ENCODE measurements at places on chromosomes 12 and 14.

DNA sequence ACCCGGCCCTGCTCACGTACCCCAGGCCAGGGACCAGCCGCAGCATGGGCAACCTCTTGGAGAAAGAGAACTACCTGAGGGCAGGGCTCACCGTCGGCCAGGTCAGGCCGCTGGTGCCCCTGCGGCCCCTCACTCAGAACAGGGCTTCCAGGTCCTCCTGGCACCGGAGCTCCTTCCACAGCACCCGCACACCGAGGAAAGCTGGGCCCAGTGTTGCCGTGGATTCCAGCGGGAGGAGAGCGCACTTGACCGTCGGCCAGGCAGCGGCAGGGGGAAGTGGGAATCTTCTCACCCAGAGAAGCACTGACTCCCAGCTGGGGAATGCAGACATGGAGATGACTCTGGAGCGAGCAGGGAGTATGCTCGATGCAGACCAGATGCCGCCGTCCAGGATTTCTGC is 7.9 kb upstream of the VAMP1 start:
- DNase-seq: no peak

- no peak for DNase-seq
Observed at GRCh38 chr12:82800185-82800584, 113.5 kb downstream of the TMTC2 start.

- peak; percentile 59 for DNase-seq
Observed at GRCh38 chr12:108668542-108668941, 34.8 kb upstream of the SELPLG start.

- no peak for DNase-seq
Observed at GRCh38 chr14:94175011-94175745, 1.1 kb downstream of the PPP4R4 start.

DNA sequence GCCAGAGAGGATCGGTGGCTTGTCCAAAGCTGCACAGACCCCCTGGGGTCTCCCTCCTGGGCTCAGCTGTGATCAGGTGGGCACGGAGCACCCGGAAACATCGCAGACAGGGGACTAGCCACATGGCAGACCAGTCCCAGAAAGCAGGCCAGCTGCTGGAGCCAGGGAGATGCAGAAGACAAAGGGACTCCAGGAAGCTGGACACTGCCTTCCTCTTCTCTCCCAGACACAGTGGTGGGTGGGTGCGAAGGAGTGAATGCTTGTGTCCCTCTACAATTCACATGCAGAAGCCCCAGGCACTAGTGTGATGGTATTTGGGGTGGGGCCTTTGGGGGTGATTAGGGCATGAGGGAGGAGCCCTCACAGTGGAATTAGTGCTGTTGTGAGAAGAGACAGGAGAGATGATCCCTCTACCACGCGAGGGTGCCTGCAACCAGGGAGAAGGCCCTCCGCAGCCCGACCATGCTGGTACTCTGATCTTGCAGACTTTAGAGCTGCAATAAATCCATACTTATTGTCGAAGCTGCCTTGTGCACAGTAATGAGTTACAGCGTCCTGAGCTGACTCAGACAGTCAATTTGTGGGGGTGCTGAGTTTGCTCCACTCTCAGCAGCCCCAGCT is 95.2 kb downstream of the CALM1 start:
- DNase-seq: no peak

- no peak for DNase-seq
Observed at GRCh38 chr14:101708853-101709532, 52.5 kb upstream of the PPP2R5C start.

DNA sequence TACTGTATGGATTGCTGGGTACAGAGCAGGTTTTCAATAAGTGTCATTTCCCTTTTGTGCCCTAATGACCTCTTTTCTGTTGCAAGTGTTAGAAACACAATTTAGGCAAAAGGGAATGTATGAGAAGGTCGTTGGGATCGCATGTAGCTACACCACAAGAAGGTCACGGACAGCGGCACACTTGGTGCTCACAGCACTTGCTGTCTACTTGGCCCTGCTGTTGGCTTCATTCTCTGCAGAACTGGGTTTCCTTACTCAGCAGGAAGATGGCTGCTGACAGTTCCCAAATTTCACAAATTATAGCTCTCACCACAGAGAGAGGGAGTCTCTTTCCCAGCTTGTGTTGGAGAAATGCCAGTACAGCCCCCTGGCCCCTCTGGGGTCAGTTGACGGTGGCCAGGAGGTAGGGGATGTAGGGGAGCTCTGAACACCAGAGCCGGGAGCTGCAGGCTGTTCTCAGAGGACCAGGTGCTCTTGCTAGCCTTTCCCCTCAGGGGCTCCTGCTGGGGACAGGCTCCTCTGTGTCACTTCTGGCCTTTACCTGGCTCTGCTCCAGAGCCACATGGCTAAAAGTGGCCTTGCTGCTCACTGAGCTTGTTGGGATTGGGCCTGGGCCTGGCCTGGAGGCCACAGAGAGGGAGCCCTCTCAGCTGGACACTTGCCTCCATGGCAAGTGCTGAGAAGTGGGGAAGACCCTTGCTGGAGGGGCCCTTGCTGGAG is 50.9 kb upstream of the BCL7A start:
- DNase-seq: no peak

GRCh38 chr12:125540580-125541204 is 475.5 kb downstream of the AACS start:
- no peak for DNase-seq

- no peak for DNase-seq
Observed at GRCh38 chr12:1252758-1253157, 261.7 kb downstream of the ERC1 start.

DNA sequence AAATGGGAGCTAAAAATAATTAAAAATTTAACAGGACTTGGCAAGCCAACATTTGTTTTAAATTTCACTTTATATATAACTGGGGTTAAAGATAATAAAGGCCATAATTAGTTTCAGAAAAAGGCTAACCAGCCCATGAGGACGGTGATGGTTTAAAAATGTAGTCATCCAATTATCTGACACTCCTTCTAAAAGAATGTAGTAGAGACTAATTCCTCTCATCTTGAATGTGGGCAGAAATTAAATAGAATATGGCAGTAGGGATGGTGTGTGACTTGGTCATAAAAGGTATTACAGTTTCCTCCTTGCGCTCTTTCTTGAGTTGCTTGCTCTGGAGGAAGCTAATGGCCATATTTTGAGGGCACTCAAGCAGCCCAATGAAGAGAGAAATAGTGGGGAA is 49.1 kb upstream of the PTPRB start:
- DNase-seq: no peak

- no peak for DNase-seq
Observed at GRCh38 chr14:24417832-24418491, 11.5 kb downstream of the CBLN3 start.

DNA sequence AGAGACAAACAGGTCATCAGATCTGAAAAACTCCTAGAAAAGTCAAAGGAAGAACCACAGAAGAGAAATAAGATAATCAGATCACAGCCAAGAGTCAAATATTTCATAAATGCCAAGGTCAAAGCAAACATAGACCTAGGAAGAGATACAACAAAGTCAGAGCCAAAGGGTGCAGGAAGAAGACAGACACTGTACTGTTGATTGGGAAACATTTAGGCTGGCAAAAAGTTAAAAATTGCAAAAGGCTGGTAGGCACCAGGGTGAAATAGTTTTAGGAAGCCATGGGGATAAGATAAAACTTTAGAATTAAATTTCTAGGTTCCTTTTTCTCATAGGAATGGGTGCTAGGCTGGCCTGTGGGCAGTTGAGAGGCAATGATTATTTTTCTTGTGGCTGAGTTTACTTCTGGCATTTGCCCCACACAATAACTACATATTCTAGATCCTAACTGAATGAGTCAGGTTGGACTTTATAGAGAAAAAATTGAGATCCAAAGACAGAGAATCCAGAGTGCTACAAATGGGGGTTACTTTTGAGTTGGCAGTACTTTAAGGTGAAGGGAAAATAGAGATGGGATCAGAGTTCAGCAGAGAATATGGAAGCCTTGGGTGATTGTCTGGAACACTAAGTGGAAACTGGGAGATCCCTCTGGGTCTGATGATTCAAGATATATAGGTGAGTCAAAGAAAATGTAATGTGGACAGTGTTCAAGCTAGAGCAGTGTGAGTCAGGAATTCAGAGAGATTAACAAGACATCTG is 215.5 kb downstream of the C12orf50 start:
- peak; percentile 78 for DNase-seq

DNA sequence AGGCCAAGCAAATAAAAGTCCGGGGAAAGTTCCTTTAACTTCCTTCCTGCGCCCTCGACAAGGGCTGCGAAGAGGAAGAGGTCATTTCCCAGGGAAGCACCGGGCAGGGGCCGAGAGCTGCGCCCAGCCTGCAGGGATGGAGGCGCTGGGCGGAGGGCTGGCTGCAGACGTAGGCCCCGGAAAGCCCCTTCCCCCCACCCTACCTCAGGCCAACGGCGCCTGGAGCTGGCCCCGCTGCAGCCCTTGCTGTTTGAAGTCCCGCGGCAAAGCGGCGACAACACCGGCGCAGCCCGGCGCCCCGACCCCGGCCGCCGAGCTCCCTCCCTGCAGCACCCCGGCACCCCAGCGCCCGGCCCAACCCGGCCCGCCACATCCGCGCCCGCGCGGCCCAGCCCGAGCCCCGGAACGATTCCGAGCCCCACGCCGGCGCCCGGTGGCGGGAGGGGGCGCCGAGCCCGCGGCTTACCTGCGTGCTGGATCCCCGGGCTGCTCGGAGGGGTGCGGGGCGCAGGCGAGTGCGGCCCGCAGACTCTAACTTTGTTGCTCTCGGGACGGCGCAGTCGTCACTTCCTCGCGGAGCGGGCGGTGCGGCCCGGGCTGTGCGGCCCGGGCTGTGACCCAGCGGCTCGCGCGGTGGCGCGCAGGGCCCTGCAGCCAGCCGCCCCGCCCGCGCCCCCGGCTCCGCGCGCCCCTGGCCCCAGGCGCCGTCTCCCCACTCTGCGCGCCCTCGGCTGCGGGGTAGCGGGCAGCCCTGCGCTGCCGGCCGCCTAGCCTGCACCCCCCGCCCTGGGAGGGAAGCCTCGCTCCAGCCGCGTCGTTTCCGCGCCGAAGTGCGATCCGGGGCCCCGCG is 64.8 kb upstream of the PTGR2 start:
- DNase-seq: peak; percentile 36

DNA sequence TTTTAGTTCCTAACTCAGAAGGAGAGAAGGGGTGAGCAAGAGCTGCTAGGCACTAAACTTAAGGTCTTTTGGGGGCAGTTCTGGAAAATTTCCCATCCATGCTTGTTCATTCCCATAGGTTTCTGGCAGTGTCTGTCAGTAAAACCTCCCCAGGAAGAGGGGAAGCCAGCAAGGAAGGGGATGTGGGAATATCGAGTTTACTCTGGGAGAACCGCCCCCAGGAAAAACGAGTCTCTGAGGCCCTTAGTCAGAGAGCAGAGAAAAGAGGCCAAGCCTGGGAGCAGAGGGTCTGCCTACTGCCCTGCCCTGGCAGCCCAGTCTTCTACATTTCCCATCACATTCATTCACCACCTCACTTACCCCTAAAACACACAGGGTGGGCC is 55.9 kb downstream of the TMCC3 start:
- DNase-seq: no peak

DNA sequence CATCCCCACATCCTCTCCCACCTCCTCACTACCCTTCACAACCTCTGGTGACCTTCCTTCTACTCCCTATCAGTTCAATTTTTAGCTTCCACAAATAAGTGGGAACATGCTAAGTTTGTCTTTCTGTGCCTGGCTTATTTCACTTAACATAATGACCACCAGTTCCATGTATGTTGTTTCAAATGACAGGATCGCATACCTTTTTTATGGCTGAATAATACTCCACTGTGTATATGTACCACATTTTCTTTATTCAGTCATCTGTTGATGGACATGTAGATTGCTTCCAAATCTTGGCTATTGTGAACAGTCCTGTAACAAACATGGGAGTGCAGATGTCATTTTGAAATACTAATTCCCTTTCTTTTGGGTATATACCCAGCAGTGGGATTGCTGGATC is 98.7 kb downstream of the TRMT5 start:
- no peak for DNase-seq

DNA sequence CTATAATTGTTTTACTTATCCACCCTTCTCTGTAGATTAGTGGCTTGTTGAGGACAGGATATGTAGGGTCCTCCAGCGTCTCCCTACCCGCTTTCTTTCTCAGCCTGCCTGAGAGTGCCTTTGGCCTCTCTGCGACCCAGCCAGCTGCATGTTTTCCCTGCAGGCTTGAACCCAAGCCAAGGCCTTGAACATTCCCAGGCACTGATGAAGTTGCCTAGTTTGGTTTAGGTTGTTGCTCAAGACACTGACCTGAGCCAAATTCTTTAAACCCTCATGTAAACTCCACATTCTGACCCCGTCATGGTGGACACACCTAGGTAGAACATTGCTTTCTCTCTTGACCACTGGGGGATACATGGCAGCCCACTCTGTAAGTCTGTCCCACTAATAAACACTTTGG is 33.4 kb upstream of the TXNRD1 start:
- DNase-seq: peak; percentile 93

- DNase-seq: no peak
Observed at GRCh38 chr14:102007916-102008418, 43.6 kb downstream of the DYNC1H1 start.

- DNase-seq: no peak
Observed at GRCh38 chr12:52742196-52742580, 35.0 kb downstream of the KRT76 start.

GRCh38 chr14:74846168-74846567 is 29.8 kb downstream of the PROX2 start:
- DNase-seq: peak; percentile 84

- DNase-seq: no peak
Observed at GRCh38 chr14:93911975-93912615, 15.0 kb upstream of the FAM181A start.

DNA sequence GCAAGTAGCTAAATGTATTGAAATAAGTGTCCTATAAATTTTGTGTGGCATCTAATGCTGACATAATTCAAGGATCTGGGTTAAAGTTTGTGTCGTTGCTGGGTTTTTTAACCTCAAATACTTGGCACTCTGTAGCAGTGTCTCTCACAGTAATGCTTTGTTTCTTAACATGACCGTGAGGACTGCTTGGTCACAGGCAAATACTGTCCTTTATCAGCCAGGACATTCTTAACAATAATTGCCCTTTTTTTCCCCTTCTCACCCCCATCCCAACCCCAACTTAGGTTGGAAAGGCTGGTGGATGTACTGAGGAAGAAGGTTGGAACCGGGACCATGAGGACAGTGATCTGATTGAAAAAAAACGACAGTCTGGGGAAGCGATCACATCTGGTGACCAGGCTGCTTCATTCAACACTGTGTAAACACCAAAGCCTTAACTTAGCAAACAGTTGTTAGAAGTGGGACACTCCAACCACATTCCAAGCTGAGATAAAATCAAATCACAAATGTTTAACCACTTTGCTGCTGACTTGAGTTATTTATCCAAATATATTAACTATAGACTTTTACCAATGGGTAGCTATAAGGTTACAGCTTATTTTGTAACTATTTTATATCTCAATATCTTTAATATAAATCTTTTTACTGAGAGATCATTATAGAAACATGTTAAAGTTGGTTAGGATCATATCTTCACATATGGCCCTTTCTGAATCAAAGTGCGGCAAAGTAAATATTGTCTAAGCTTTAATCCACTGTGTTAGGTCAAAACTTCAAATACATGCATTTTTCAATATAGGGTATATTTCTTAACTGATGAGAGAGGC is 48.2 kb downstream of the FOXA1 start:
- DNase-seq: peak; percentile 31
